IPS DF 19.7 (cell line): ENCODE measurements at places on chromosomes 11 and 22.

DNA sequence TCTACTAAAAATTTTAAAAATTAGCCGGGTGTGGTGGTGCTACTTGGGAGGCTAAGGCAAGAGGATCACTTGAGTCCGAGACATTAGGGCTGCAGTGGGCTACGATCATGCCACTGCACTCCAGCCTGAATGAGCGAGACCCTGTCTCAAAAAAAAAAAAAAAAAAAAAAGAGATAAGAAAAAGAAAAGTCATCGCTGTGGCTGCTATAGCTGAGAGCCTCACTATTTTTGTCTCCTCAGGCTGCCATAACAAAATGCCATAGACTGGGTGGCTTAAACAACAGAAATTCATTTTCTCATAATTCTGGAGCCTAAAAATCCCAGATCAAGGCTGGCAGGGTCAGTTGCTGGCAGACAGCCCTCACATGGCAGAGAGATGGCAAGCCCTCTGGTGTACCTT lies 30.1 kb upstream of the DEPDC7 start:
- no peak for DNase-seq

GRCh38 chr22:29397791-29398190 lies 9.4 kb upstream of the AP1B1 start:
- DNase-seq: no peak

- no peak for DNase-seq
These were observed 11.9 kb upstream of the PPP2R1B start for GRCh38 chr11:111778047-111778558.

DNA sequence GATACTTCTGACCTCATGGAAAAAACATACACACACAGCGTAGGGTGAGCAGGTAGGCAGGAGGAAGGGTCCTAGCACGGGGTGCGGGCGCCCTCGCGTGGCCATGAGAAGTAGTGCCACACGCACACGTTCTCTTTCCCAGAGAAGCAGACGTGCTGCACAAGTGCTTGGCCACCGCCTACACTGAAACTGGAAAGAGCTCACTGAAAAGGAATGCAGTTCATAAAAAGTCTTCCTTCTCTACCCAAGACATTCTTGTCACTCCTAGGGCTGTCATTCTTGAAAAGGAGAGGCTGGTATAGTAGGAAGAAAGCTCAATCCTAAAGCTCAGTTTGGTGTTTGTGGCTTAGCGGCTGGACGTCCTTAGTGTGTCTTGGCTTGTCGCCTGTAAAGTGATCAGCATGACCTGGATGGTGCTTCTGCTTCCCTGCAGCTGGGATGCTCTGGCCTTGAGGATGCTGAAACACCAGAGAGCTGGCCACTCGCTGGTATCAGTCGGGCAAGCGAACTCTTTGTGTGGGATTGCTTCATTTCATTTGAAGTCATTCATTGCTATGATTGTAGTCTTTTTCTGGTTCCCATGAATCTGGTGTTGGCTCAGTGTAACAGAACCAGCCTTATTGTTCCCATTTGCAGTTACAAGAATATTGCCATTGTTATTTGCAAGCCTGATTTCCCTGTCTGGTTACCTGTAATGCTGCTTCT lies 303.8 kb downstream of the NTM start:
- DNase-seq: no peak

GRCh38 chr11:15770798-15771414 lies 585.4 kb downstream of the SOX6 start:
- DNase-seq: peak; percentile 28

- no peak for DNase-seq
These were observed 62.0 kb downstream of the FAM76B start for GRCh38 chr11:95727620-95728019.

DNA sequence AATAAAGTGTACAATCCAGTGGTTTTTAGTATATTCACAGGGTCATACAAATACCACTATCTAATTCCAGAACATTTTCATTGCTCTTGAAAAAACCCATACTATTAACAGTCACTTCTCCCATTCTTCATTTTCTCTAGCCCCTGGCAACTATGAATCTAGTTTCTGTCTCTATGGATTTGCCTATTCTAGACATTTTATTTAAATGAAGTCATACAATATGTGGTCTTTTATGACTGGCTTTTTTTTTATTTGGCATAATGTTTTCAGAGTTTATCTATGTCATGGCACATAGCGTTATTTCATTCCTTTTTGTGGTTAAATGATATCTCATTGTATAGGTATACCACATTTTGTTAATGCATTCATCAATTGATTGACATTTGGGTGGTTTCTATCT lies 59.4 kb downstream of the KDM2A start:
- DNase-seq: no peak

GRCh38 chr11:9951807-9952206 lies 287.9 kb downstream of the SWAP70 start:
- no peak for DNase-seq

DNA sequence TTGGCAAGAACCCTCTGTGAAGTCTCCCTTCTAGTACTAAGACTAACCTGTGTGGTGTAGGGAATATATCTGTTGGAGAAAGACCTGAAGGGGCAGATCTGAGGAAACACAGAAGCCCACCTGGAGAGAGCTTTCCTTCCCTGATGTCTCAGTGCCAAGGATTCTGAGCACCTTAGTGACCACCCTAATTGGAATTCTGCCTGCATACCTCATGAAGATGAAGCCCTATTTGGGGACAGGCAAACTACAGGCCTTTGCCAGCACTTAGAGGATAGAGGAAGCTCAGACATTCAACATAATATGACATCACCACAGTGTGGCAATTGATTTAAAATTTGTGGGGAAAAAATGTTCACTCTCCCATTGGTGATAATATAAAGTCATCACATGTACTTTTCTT lies 766.2 kb upstream of the KIRREL3 start:
- DNase-seq: no peak

DNA sequence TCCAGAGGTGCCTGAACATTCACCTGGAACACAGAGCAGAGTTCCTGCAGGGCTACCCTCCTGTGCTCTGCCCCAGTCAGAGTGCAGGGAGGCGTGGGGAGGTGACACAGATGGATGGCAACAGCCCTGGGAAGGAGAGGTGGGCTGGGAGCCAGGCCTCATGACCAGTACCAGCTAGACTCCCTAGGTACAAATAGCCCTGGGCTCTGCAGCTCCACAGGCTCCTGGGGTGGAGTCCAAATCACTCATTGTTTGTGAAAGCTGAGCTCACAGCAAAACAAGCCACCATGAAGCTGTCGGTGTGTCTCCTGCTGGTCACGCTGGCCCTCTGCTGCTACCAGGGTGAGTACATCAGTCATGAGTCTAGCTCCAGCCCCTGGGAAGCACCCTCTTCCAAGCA lies at the start of gene SCGB1D2:
TSS of gene SCGB1D2 (plus strand) at position 219 of the 400 bp plus-strand sequence. CDS start at position 288, 69 bp downstream.
- DNase-seq: no peak

DNA sequence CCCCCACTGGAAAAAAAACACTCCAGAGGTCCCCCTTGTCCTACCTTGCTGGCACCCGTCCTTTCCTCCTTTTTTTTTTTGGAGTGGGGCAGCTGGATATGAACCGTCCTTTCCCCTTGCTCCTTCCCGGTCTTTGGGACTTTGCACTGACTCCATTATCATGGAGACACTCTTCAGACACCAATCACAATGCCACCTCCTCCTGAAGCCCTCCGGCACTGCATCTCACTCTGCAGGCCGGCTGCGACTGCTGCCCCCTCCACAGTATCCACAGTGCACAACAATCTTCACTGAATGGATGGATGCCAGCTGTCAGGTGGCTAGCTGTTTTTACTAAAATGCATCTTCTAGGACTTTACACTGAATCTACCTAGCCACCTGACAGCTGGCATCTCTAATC lies 12.7 kb upstream of the RGL4 start:
- DNase-seq: no peak

- DNase-seq: no peak
These were observed 79.1 kb downstream of the MSANTD4 start for GRCh38 chr11:105942921-105943320.

DNA sequence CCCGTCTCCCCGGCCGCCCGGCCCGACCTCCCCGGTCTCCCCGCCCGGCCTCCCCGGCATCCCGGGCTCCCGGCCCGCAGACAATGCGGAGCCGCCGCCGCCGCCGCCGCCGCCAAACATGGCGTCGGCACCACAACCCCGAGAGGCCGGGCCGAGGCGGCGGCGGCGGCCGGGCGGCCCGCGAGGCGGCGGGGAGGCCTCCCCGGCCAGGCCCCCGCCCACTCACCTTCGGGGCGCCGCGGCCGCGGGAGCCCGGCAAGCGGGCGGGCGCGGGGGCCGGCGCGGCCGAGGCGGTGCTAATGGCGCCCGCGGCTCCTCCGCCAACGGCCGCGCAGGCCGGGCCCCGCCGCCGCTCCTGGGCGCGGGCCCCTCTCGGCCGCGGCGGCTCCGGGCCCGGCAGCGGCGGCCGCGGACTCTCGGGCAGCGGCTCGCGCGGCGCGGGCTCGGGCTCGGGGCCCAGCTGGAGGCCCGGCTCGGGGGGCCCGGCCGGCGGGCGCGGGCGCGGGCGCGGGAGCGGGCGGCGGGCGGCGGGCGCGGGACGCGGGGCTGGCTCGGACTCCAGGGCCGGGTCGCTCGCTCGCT lies 311 bp downstream of the BRD1 start:
- DNase-seq: no peak

- DNase-seq: no peak
These were observed 18.4 kb downstream of the B3GAT1 start for GRCh38 chr11:134393638-134394037.

DNA sequence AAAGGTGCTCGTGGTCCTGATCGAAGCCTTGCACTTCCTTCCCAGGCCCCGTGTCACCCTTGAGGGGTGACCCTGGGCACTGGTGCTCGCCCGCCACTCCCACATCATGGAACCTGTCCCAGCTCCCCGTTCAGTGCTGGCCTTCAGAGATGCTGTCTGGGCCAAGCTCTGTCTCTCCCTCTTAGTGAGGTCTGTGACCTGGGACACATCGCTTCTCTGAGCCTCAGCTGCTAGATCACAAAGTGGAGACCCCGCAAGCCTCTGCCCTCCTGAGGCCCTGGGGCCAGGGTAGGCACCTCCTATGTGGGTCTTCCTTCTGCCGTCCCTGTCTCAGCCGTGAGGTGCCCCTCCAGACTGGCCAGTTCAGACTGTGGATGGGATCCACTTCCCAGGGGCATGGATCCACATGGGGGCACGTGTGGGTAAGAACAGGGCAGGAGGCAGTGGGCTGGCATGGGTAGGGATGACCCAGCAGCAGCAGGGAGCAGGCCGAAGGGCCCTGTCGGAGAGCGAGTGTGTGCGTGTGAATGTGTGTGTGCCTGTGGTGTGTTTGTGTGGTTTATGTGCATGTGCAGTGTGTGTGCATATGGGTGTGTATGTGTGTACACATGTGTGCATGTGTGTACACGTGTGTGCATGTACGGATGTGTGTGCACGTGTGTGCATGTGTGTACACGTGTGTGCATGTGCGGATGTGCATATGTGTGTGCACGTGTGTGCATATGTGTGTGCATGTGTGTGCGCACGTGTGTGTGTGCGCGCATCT lies 1073.7 kb downstream of the BRD1 start:
- DNase-seq: no peak

GRCh38 chr22:43100225-43100624 lies 10.3 kb upstream of the BIK start:
- DNase-seq: no peak

DNA sequence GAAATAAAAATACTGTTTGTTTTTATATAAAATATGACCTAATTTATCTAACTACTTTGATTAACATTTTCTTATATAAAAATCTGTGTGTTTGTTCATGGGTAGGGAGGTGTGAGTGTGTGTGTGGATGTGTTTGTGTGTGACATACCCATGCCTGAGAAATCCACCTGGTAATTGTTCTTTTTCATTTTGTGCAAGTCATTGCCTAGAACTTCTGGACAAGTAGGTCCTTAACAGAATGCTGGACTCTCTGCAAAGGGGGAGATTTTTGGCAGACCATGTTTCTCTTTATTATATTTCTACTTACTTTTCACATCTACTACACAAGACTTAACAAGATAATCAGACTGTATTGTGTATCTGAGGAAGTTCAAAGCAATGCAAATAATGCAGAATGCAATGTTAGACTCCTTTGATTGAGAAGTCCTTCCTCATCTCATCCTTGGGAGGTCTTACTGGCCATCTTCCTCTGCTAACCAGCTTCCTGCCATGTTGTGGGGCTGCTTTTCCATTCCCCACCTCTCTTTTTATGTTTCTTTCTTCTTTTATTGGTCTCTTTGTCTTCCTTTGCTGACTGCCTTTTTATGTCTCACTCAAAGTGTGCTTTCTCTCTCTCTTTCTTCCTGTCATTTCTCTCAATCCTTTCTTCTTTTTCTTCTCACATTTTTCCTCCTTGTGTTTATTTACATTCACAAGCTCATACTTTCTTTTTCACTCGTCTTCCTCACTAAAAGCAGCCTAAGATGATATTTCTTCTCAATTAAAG lies 1017.0 kb upstream of the CNTN5 start:
- no peak for DNase-seq

DNA sequence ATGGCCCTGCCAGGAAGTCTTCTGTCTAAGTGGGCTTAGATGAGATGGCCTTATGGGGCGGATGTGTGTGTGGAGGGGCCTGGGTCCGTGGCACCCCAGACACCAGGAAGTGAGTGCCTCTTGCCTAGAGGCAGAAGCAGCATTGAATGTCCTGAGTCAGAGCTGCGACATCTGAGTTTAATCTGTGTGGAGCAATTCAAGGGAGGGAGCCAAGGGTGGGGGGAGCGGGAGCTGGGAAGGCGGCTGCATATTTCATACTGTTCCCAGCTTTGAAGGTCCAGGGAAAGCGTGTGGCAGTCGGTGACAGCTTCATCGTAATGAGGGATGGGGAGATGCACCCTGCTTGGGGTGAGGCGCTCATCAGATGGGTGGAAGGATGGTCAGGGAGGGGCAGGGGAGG lies 73.5 kb upstream of the THY1 start:
- no peak for DNase-seq

- no peak for DNase-seq
These were observed 70.4 kb upstream of the KCNQ1OT1 start for GRCh38 chr11:2770096-2770751.

DNA sequence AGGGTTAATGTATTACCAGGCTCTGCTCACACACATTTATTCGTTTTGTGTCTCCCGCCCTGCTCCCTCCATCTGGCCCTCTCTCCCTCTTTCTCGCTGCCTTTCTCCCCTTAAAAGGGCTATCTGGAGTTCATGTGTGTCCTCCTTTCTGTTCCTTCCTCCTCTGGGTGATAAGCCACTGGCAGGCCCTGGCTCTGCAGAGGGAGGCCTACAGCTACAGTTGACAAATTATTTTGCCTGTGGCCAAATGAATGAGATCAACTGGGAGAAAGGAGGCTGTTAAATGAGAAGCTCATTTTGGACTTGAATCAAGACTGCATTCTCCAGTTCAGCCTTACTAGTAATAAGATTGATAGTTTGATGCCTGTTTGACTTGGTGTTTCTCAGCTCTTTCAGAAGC lies 17.5 kb upstream of the OPCML start:
- DNase-seq: no peak
